EH (cell line): ENCODE measurements at places on chromosomes 7 and 10.
A peak's percentile ranks its signal among the peaks of the same experiment; 100 is the strongest.

GRCh38 chr7:157750291-157750690, 413.5 kb downstream of the DNAJB6 start:
- DNase-seq: no peak

GRCh38 chr7:121531175-121532070, 135.3 kb upstream of the FAM3C start:
- peak; percentile 9 for DNase-seq

DNA sequence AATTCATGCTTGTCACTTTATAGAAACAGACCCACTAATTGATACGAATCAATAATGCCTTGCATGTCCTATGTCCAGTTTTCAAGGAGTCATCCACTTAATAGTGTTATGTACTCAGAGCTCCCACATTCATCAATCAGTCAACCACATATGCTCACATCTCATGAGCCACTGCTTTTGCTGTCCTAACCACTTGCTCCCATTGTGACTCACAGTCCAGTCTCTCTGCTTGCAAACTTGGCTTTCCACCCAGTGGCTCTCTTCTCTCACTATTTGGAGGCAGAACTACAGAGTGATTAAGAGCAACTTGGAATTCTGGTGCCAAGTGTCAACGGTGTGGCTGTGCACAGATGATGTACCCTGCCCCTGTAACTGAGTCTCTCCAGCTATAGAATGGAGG, 166.0 kb downstream of the SNX13 start:
- peak; percentile 92 for DNase-seq

DNA sequence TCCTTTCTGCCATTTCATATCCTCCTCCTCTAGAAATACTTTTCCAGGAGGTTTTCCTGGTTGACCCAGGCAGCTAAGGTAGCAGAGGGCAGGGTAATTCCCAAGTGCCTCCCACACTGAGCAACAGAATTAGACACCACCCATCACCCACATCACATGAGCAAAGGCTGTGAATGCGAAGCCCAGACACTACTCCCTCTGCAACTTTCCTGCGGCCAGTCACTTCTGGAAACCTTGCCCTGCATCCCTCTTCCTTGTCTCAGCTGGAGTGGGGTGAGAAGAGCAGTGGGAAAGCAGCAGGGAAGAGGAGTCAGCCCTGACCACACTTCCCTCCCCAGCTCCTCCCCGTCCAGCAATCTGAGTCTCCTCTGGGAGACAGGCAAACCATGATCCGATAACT, 15.2 kb downstream of the TMEM176B start:
- no peak for DNase-seq

DNA sequence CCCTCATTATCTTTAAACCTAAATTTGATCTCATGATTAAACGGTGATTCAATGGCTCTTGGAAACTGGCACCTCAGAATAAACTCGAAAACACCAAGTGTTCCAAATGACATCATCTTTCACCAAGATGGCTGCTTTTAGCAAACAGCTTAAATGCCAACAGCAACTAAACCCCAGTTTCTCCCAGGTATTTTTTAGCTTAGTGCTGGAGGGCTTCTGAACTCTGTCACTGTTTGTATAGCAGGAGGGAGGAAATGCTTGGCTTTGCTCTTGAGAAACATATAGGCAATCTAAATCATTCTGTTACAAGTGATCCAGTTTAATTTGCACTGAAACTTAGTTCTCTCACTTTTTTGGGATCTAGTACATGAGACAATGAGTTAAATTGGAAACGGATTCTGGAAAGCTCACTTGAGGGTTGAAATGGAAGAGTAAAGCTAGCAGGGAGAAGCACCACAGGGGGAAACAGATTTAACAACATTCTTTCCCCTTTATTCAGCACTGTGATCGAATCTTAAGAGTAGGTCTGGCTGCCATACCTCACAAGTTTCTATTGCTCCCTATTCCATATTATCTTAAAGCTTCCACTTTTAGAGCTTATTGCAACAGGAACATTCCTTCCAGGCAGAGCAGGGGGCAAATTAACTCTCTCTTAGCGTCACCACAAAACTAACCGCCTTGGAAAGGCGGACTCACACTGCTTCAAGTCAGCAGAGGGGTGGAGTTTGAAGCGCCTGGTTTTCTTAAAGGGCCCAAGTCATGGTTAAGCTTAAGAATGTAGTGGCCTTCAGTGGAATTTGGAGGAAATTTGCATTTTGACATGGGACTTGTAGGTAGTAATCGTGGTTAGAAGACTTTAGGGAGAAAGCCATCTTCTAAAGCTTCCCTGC, 1.8 kb upstream of the CCDC6 start:
- peak; percentile 84 for DNase-seq

GRCh38 chr10:123154711-123155505, 706 bp downstream of the BUB3 start:
- peak; percentile 64 for DNase-seq

- DNase-seq: peak; percentile 41
These were observed 82.5 kb upstream of the CAPZA2 start for GRCh38 chr7:116779931-116780330.

- DNase-seq: peak; percentile 60
These were observed 16.0 kb downstream of the BMPER start for GRCh38 chr7:33921216-33921938.

DNA sequence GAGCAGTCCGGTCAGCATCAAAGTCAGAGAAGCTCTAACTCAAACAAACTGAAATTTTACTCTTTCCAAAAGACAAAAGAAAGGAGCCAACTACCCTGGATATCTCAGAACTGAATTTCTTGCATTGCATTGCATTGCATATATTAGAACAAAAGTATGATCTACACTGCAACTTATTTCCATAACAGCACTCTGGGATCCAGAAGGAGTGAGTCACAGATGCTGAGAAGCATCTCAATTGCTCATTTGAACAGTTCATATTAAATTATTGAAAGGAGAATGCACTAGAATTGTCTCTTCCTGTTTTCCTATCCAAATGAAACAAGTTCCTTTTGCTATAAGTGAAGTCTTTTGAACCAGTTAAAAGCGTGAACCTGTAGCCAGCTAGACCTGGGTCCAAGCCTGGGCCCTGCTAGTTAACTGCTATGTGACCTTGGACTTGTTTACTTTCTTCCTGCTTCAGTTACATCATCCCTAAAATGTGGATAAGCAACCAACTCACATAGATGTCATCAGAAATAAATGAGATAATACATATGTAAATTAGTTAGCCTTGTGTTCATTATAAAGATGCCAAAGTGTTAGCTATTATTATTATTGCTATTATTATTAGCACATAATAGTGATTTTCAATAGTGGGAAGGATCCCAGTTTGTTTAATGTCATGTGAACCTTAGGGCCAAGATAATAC, 184.1 kb downstream of the CREB5 start:
- no peak for DNase-seq

GRCh38 chr7:100221767-100222444, 2.2 kb downstream of the PVRIG start:
- DNase-seq: no peak

GRCh38 chr7:95322854-95323253, 1.5 kb downstream of the PON1 start:
- DNase-seq: no peak

- DNase-seq: no peak
These were observed 17.5 kb downstream of the RP9 start for GRCh38 chr7:33091641-33092191.

DNA sequence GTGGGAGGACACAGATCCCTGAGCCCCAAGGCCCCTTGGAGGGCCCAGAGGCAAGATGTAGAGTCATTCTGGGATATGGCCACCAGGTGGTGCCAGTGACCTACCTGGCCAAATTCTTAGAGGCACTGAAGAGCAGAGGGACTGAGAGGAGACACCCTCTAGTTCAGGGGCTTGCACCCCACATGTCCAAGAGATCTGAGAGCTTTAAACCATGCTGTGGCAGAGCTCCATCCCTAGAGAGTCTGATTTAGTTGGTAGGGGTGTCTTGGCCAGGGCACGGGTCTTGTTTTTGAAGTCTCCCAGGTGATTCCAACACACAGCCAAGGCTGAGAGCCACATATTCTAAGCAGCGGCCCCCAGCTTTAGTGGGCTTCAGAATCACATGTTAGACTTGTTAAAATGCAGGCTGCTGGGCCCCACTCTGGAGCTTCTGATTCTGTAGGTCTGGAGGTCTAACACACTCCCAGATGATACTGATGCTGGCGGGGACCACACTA, 52.5 kb downstream of the PRF1 start:
- DNase-seq: peak; percentile 70

- no peak for DNase-seq
These were observed 265.2 kb downstream of the SNX13 start for GRCh38 chr7:17674943-17675608.
